ENCODE measurements at places on chromosomes 1 and 21. TPM values are rescaled to one million over a fixed set of nuclear protein-coding genes. Genes with fewer than 3 reads are reported as not detected.

- H3K27me3 ChIP-seq = no peaks in the 10 kb centered on the region
- DNase-seq = no peak
- H3K36me3 ChIP-seq = peaks cover 57% of the 10 kb centered on the region
- H3K4me1 ChIP-seq = no peaks in the 10 kb centered on the region
- H3K27ac ChIP-seq = no peak overlapping the region
Measured at GRCh38 chr1:193144999-193145398, 23.2 kb downstream of the CDC73 start.

DNA sequence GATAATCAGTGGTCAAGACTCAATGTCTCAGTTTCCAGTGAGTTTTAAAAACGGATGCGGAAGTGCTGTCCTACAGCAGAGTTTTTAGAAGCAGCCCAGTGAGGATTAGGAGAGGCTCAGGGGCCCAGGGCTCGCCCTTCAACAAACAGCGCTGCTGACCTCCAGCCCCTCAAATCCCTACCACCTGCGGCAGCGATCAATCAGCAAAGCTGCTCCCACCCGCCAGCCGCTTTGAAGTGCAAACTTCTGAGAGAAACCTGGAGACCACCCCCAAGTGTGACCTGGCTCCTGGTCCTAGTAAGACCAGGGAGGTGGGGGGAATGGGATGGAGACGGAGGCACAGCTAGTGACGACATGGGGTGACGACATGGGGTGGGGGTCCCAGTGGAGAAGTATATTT is 14.4 kb downstream of the ZBTB17 start:
- peaks cover 43% of the 10 kb centered on the region for H3K4me1 ChIP-seq
- DNase-seq = no peak
- H3K36me3 ChIP-seq = peaks cover 24% of the 10 kb centered on the region
- H3K4me3 ChIP-seq = no peak overlapping the region
- no peaks in the 10 kb centered on the region for H3K27me3 ChIP-seq

DNA sequence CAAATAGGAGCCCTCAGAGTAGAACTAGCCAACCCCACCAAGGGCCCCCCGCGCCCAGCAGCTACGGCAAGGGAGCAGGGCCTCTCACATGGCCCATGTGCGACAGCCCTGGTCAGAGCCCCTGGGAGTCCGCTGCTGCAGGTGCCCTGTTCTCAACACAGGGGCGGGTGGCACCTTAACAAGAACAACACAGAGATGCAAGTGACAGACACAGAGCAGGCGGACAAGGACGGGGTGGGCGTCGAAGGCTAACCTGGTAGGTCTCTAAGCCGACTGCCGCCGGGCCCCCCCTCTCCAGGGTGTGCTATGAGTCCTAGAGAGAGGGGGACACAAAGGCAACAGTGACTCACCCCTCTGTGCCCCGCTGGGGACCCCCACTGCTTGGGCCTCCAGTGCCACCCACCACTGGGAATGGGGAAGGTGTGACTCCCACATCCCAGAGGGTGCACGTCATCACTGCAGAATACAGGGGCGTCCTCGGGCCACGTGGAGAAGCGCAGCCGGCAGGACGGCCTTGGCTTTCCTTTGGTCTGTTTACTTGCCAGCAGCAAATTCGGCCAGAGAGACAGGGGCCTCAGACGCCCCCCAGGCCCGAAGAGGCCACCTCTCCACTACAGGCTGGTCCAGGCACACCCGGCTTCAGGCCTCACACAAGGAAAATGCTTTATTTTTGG is 44.8 kb downstream of the PRDM15 start:
- no peak for DNase-seq
- H3K4me3 ChIP-seq = no peak overlapping the region
- H3K36me3 ChIP-seq = peaks cover 18% of the 10 kb centered on the region
- H3K27ac ChIP-seq = no peak overlapping the region
- no peaks in the 10 kb centered on the region for H3K4me1 ChIP-seq

DNA sequence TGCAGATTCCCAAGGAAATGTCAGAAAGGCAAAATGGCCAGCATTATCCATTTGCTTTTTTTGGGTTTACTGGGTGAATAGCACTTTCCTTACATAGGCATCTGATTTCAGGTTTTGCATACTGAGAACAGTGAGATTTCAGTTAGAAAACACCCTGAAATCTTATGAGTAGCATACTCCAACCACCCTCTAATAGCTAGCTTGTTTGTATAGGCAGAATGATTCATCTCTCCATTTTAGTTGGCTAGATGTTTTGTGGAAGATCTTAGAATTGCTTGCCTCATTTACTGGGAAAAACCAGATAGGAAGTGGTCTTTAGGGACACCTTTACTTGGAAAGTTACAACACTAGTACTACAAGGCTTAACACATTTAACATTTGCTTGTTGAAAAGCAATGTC is 10.4 kb downstream of the KYAT3 start:
- no peak overlapping the region for H3K27ac ChIP-seq
- peaks cover 37% of the 10 kb centered on the region for H3K4me1 ChIP-seq
- peaks cover 48% of the 10 kb centered on the region for H3K36me3 ChIP-seq
- no peak overlapping the region for H3K4me3 ChIP-seq
- no peak for DNase-seq
- no peaks in the 10 kb centered on the region for H3K27me3 ChIP-seq

GRCh38 chr21:25428537-25428936 is 178.7 kb downstream of the MRPL39 start:
- no peak overlapping the region for H3K27ac ChIP-seq
- no peaks in the 10 kb centered on the region for H3K4me1 ChIP-seq
- H3K27me3 ChIP-seq = no peaks in the 10 kb centered on the region
- no peak for DNase-seq
- no peak overlapping the region for H3K4me3 ChIP-seq

DNA sequence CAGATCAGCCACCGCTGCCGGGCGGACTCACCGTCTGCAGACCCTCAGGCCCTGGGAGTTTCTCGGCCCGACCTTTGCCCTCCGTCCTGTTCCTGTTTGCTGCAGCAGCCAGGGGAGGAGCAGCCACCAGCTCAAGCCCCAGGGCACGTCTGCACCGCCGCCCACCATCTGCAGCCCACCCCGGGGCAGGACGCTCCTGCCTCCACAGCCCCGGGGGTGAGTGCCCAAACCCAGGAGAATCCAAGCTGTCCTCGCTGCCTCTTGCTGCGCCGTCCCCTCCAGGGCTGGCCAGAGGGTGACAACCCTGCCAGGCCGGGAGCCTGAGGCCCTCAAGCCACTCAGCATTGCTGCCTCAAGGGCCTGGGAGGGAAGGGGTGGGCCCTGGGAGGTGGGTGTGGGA is 1.2 kb upstream of the SLC25A34 start:
- DNase-seq = no peak
- H3K27ac ChIP-seq = no peak overlapping the region
- H3K4me1 ChIP-seq = no peaks in the 10 kb centered on the region
- peaks cover 44% of the 10 kb centered on the region for H3K36me3 ChIP-seq
- H3K4me3 ChIP-seq = no peak overlapping the region

- H3K27ac ChIP-seq = no peak overlapping the region
- DNase-seq = no peak
- H3K4me1 ChIP-seq = no peaks in the 10 kb centered on the region
- H3K4me3 ChIP-seq = no peak overlapping the region
Measured at GRCh38 chr1:221778125-221778524, 36.2 kb upstream of the DUSP10 start.

DNA sequence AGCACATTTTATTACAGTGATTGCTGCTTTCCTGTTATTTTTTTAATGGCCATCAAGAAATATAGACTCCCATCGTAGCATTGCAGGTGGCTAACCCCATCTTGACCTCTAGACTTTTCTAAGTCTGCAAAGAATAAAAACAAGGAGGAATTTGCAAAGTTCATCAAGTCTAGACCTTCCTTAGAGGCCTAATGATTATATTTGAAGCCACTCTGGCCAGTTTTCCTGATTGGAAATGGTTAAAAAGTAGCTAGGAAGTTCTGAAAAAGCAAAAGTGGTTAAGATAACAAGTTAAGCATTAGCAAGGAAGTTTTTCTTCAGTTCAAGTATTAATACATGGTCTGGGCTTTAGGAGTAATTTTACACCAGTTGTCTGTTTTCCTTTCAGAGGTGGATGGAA is 16.7 kb upstream of the KCNJ15 start:
- DNase-seq = no peak
- H3K4me3 ChIP-seq = no peak overlapping the region
- 0 out of 2 replicates have a peak overlapping the region, but pooled peaks have one; percentile 89 for H3K27ac ChIP-seq
- no peaks in the 10 kb centered on the region for H3K36me3 ChIP-seq

DNA sequence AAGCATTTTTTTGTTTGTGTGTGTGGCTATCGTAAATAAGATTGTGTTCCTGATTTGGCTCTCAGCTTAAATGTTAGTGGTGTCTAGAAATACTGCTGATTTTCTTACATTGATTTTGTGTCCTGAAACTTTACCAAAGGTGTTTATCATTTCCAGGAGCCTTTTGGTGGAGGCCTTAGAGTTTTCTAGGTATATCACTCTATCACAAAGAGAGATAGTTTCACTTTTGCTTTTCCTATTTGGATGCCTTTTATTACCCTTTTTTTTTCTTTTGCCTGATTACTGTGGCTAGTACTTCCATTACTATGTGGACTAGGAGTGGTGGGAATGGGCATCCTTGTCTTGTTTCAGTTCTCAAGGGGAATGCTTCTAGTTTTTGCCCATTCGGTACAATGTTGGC is 109.6 kb downstream of the S1PR1 start:
- no peak overlapping the region for H3K27ac ChIP-seq
- no peak for DNase-seq
- no peak overlapping the region for H3K4me3 ChIP-seq
- H3K36me3 ChIP-seq = no peaks in the 10 kb centered on the region
- no peaks in the 10 kb centered on the region for H3K4me1 ChIP-seq
- H3K27me3 ChIP-seq = no peaks in the 10 kb centered on the region

DNA sequence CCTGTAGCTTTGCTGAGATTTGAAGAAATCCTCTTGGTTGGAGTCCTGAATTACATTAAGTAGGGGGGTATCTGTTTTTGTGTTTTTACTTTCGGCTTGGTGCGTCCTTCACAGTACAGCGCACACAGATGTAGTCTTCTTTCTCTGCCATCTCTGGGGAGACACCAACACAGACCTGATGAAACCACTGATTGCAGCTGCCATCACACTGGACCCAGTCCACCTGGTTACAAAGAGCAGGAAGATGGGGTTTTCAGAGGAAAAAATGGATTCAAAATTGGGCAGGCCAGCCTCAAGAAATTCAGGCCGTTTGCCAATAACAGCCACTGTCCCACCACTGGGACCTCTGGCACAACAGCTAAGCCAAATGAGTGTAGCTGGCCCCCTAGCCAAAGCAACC is 18.7 kb upstream of the SYT2 start:
- no peaks in the 10 kb centered on the region for H3K27me3 ChIP-seq
- no peaks in the 10 kb centered on the region for H3K4me1 ChIP-seq
- no peak overlapping the region for H3K4me3 ChIP-seq
- H3K27ac ChIP-seq = no peak overlapping the region

NTRK1 gene
- not detected for total RNA-seq

CDKN2C gene
- 222 TPM for total RNA-seq

RAB3B gene
- 20.6 TPM for total RNA-seq

CA6 gene
- total RNA-seq = not detected

Data from SJSA1 (cell line).